CD4-positive, alpha-beta T cell treated with Interleukin-10 for 1 hour (primary cell): ENCODE measurements at places on chromosomes 12 and 14.

DNA sequence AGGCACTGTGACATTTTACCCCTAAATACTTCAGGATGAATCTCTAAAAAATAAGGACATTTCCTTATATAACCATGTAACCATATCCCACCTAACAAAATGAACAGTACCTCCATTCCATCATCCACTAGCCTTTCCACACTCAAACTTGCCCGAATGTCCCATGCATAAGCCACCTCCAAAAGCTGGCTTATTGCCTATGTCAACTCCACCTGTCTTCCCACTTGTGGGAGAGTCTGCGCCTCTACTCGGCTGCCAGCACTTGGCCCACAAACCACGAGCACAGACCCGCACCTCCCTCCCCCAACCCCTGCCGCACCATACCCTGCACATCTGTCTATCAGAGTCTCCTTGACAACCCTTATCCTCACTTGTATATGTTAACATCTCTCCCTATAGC, 165.8 kb downstream of the CALM1 start:
- DNase-seq, result no peak

- no peak for DNase-seq
These were observed 14.3 kb downstream of the FAM181A start for GRCh38 chr14:93941293-93941910.

GRCh38 chr14:105087308-105087962, 22.2 kb upstream of the GPR132 start:
- no peak for DNase-seq

DNA sequence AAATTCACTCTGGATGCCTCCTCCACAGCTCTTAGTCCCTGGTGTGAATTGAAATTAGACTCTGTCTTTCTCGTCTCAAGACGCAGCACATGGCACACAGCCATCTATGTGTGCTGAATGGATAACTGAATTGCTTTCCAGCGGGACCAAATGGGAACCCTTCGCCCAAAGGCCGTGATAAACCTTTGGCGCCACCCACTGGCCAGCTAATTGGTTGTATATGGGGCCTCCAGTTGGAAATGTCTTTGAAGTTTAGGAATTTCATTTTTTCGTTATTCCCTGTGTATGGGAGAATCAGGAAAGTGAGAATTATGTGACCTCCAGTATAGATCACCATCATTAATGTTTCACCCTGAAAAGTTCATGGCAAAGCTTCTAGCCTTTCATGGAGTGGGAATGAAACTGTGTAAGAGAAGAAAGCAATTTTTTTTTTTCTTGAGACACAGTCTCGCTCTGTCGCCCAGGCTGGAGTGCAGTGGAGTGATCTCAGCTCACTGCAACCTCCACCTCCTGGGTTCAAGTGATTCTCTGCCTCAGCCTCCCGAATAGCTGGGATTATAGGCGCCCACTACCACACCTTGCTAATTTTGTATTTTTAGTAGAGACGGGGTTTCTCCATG, 9.8 kb upstream of the HSP90AA1 start:
- peak; percentile 75 for DNase-seq

DNA sequence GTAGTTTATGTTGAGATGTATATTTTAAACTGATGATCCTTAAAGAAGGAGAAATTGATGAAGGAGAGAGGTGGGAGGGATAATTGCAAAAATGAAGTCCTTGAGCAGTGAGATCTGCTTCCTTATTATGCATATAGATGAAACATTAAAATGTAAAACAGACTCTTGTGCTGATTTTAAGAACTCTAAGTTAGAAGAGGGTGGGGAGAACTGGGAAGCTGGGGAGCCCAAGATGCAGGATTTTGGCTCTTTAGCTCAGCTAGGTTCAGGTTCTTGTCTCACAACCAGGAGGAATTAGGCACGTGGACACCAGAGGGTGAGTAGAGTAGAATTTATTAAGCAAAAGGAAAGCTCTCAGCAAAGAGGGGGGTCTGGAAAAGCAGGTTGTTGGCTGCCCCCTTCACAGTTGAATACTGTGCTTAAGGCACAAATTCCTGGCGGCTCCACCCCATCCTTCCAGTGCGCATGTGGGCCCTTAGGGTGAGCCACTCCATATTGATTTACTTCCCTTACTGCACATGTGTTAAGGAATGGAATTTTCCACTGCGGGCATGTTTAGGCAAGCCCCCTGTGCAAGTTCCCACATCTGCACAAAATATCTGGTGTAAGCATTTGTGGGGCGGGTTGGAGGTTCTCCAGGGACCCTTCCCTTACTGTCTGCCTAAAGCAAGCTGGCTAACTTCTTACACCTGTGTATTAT, 141.9 kb downstream of the BICD1 start:
- DNase-seq, result no peak

DNA sequence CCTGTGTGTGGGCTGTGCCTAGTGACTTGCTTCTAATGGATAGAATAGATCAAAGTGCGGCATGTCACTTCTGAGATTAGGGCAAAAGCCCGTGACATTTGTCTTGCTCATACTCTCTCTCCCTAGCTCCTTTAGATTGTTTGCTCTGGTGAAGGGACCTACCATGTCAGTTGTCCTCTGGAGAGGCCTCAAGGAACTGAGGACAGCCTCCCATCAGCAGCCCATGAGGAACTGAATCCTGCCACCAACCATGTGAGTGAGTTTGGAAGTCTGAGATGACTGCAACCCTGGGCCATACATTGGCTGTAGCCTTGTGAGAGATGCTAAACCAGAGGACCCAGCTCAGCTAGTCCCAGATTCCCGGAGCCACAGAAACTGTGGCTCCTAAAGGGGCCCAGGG, 101.6 kb upstream of the ESRRB start:
- DNase-seq, result no peak

GRCh38 chr12:58954002-58954401, 33.7 kb upstream of the LRIG3 start:
- no peak for DNase-seq

DNA sequence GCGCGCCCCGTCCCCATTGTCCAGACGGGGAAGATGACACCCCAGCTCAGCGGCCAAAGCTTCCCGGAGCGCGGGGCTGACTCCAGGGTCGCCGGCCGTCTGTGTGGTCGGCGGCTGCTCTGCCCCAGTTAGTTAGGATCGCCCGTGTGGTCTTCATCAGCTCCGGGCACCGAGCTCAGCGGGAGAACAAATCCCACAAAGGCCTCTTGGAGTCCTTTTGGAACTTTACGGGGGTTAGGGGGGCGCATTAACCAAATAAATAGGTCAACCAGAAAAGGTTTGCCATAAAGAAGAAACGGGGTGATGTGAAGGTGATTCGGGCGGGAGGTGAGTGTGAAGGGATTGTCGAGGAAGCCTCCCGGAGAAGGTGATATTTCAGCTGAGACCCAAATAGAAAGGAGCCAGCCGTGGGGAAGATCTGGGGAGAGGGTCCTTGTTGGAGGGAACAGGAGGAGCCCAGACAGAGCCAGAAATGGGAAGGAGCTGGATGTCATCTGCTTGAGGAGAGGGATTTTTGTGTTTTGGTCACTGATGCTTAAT, 697 bp downstream of the ATP6V0A2 start:
- no peak for DNase-seq

DNA sequence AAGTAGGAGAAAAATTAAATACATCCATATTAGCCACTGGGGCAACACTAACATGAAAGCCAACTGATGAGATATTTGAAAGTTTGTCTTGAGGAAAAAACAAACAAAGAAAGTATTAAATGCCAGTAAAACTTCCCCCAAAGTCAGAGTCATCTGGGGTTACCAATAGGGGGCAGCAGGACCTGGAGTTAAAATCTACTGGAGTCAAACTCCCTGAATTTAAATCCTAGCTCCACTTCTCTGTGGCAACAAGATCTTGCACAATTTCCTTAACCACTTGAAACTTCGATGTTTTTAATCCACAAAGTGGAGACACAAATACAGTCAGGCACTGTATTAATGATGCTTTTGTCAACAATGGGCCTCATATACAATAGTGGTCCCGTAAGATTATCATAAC, 14.4 kb downstream of the PLEKHG7 start:
- no peak for DNase-seq

GRCh38 chr12:67220065-67220464, 49.1 kb upstream of the CAND1 start:
- no peak for DNase-seq

DNA sequence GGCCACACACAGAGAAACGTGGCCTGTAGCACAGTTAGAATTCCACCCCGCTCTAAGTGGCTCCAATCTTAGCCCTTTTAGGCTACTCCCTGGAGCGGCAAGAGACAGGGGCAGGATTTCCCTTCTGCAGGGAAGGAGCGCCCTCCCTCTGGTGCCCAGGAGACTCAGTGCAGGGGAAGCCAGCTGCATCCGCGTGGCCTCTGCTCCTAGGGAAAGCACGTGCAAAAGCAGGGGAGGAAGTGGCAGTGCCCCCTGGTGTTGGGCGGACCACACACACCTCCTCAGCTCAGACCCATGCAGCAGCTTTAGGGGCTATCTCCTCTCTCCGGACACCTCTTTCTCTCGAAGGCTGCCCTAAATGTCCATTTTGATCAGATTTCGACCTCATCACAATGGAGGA, 50.0 kb downstream of the SPRING1 start:
- peak; percentile 25 for DNase-seq

DNA sequence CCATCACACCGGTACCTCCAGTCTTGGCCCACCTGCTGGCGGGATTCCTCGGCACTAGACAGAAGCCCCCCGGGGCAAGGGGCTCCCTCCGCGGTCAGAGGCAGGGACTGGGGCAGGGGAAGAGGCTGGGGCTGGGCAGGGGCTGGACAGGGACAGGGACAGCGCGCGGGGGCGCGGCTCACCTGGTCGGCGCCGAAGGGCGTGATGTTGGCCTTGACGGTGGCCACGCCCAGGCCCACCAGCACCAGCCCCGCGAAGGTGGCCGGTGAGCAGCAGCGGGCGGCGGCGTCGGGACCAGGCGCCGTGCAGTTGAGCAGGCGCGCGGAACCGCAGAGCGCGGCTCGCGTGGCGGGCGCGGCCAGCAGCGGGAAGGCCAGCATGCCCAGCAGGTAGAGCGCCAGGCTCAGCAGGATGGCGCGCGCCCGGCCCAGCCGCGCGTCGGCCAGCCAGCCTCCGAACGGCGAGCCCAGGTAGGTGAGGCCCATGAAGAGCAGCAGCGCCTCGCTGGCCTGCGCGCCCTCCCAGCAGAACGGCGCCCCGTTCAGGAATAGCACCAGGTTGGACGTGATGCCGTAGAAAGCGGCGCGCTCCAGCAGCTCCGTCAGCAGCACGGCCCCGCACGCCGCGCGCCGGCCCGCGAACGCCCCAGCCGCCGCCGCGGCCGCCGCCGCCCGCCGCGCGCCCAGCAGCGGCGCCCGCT, 392 bp downstream of the SLC15A4 start:
- DNase-seq, result no peak

GRCh38 chr14:76761136-76761959, at the start of gene VASH1:
Gene VASH1, plus strand, starts transcription at chr14:76761468. Its CDS starts 1,354 bp downstream, at chr14:76762822.
- peak; percentile 58 for DNase-seq

GRCh38 chr12:85352016-85352415, 72.0 kb downstream of the ALX1 start:
- no peak for DNase-seq

GRCh38 chr12:58887068-58887467, 33.2 kb downstream of the LRIG3 start:
- DNase-seq, result no peak

DNA sequence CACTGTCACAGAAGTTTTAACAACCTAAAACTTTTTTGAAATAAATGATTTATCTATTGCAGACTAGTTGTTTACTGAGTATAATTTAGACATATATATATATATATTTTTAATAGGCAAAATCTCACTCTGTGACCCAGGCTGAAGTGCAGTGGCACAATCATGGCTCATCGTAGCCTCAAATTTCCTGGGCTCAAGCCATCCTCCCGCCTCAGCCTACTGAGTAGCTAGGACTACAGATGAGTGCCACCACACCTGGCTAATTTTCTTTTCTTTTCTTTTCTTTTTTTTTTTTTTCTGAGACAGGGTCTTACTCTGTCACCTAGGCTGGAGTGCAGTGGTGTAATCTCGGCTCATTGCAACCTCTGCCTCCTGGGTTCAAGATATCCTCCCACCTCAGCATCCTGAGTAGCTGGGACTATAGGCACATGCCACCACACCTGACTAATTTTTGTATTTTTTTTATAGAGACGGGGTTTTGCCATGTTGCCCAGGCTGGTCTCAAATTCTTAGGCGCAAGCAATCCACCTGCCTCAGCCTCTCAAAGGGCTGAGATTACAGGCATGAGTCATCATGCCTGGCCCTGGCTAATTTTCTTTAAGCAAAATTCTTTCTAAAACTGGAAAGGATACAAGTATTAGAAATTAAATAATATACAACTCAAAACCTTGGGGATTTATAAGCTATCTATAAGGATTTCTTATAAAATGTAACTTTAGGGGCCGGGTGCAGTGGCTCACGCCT, 23.1 kb downstream of the EEA1 start:
- DNase-seq, result no peak
